Prostate gland (tissue), 2 donors: ENCODE measurements at places on chromosomes 2 and 18.

- DNase-seq: no peak
Measured at GRCh38 chr18:37533647-37534584, 31.7 kb downstream of the CELF4 start.

- DNase-seq: no peak
Measured at GRCh38 chr2:17822445-17823117, 6.3 kb downstream of the MSGN1 start.

GRCh38 chr2:69926849-69927515 lies 12.1 kb downstream of the MXD1 start:
- no peak for DNase-seq

GRCh38 chr2:96485751-96486651 lies 19.2 kb downstream of the NEURL3 start:
- peak; percentile 72 for DNase-seq

DNA sequence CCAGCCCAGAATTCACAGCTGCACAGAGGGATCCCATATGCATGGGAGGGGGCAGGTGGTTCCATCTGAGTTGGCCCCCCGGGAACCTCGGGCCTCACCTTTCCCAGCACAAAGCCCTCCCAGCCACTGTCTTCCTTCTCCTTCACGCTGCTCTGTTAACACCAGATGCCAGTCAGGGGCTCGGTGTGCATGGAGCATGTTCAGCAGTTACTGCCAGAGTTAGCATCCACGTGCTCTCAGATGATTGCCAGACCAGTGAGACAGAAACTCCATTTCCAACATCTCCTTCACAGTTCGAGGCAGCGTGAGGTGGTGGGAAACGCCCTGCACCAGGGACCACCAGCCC lies 101.0 kb downstream of the PTGR3 start:
- no peak for DNase-seq
